Suppressor macrophage treated with lipopolysaccharide for 4 hours (primary cell): ENCODE measurements at places on chromosomes 12 and 14.

DNA sequence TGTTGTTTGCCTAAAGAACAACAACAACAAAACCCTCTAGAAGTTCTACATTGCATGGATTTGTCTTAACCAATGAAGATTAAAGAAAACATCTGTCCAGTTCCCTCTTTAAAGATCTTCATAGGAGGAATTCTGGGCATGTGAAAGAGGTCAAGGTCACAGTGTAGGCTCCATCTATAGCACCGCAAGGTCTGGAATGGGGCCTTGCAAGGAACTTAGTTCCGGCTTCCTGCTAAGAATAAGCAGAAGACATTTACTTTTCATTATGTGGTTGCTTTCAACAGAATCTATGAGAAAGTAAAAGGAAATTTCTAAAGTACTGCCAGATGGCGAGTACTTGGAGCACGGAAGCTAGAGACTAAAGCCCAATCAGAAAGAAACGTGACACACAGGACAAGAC, 57.2 kb upstream of the GNPNAT1 start:
- no peak for DNase-seq

- DNase-seq, result no peak
Measured at GRCh38 chr12:32083489-32083888, 23.2 kb upstream of the BICD1 start.

- DNase-seq, result peak; percentile 66
Measured at GRCh38 chr12:53051058-53051880, 1.4 kb downstream of the TNS2 start.

DNA sequence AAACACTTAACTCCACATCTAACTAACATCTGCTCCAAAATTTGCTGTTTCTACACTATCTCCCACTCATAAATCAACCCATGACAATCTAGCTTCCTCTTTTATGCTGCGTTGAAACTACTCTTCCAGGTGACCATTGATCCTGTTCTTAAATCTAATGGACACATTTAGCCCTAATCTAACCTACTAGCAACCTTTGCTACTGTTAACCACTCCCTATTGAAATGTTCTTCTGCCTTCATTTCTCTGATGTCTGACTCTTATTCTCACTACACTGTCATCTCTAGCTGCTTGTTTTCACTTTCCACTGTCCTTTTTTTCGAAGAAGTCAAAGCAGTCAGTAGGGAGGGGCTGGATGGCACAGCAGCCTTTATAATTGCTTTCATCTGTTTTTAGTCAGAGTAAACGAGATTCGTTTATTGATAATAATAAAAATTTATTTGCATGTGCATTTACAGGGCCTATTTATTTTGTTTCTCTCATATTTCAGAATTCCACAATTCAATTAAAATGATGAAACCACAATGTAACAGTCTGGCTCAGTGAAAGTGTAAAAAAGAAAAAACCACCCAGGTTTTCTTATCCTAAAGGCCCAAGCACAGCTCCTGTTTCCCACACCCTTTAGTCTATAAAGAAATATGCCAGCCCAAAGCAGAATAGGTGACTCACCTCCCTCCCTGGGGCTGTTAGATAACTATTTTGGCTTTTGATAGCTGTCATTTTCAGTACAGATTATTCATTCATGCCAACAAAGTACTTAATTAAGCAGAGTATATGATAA, 44.9 kb downstream of the ATP2B1 start:
- peak; percentile 13 for DNase-seq

GRCh38 chr14:89415159-89415558, 1.9 kb downstream of the FOXN3 start:
- DNase-seq, result no peak

DNA sequence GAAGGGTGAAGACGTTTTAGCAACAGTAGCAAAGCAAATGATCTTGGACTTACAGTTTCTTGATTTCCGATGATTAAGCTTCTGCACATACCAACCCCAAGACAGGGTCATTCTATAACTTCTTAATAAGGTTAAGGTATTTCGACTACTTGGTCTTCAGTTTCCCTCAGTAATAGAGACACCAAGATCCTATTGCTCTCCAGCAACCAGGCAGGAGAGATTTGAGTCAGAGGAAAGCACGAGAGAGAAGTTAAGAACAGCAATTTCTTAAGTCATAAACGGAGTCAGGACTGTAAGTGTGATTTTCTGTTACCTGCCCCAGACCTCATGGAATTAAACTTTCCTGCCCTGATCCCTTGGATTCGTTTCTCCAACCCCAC, 215.6 kb downstream of the TTC8 start:
- DNase-seq, result no peak

DNA sequence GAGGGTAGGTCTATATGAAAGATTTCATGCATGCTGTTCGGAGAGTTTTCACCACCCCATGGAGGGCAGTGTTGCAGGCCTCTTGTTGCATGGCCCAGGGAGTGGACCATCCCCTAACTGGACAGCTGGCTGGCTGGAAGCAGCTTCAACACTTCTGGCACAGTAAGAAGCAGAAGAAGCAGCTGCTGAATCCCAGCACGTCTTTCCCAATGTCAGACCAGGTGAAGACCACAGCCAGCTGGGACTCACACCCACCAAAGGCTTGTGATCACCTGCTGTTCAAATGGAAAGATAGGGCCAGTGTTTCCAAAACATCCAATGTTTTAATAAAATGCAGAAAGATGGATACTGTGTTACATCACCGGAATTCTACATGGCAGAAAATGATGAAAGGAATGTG, 1423.6 kb downstream of the AACS start:
- no peak for DNase-seq

DNA sequence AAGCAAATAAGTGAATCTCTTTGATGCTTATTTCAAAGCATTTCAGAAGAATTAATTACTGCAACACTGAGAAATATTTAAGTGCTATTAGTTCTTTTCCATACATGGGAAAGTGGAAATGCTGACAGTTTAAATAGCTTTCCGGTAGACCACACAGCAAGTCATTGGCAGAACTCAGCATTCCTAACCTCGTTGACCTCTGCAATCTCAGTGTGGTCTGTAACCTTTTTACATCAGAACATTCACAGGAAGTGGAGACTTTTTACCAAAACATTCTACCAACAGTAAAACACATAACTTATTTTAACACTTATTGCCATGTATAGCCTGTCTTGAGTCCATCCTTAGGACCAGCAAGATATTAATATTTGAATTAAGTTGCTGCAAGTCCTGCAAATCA, 249.5 kb upstream of the DCN start:
- DNase-seq, result no peak

DNA sequence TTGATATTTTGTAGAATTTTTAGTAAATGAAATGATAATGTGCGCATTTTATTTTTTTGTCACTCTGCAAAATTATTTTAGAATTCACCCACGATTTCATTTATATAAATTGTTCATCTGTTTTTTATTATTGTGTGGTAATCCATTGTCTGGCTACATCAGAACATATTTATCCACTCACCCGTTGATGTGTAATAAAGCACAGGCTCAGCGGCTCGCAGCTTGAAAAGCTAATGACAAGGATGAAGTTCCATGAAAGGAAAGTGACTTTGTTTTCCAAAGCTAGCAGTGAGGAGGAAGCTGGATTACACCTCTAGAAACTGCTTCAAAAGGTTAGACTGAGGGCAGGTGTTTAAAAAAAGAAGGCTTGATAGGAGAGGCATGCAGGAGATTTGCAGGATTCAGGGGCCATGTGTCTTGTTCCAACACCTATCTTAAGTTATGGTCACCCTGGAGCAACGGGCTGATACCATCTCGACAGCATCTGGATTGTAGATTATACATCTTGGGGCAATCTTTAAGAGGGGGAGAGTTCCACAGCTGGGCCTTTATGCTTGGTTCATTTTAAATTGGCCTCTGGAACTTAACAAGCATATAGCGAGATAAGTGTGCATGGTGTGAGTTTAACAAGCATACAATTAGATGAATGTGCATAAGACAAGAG, 194.1 kb downstream of the TMTC3 start:
- DNase-seq, result no peak

DNA sequence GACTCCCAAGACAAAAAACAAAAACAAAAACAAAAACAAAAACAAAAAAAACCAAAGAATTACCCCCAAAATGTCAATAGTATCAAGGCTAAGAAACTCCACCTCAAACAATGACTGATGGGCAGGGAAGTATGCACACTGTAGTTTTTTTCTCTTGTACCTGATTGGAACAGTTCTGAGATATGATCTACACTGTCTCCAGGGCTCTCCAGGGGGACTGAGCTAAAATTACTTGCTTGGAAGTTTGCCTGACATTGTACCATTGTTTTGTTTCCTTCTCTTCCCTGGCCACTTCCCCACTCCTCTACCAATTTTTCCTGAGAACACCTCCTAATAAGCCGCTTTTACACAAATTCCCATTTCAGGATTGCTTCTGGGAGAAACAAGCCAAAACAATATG, 22.3 kb upstream of the CATSPERB start:
- no peak for DNase-seq

DNA sequence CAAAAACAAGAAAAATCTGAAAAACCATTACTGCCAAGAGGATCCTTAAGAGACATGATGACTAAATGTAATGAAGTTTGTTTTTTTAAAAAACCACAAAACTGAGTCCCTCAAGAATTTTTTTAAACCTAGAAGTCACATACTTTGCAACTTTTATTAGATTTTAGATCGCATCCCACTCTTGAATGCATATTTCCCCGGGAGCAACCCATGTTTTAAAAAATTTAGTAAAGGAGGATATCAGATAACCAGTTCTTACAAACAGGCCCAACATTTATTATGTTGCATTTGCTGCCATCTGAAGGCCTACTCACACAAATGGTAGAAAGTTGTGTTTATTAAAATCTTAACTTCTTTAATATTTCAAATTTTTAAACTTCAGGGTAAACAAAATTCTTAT, 44.3 kb upstream of the CCT2 start:
- DNase-seq, result no peak

DNA sequence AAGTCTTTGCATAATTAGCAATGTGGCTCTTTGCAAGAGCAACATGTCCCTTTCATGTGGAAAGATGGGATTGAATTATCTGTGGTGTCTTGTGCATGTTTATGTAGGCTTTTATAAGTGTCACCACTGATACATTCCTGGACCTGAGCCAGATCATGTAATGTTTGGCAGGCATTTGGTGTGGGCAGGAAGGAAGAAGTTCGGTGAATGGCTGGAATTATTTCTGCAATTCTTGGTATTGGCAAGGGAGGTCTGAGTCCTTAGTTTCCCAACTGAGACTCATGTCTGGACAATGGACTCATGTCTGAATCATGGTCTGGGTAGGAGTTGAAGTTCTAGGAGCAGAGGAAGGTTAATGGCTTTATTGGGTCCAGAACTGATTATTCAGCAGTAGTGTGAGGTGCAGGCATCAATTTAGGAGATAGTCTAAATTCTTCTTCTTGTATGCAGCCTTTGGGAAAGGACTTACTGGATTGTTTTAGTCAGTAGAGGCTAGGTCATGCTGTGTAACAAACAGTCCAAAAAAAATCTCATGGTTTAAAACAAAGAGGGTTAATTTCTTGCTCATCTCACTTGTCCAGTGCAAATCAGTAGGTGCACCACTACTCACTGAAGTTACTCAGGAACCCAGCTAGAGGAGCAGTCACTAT, 186.5 kb upstream of the LHX5 start:
- DNase-seq, result no peak

DNA sequence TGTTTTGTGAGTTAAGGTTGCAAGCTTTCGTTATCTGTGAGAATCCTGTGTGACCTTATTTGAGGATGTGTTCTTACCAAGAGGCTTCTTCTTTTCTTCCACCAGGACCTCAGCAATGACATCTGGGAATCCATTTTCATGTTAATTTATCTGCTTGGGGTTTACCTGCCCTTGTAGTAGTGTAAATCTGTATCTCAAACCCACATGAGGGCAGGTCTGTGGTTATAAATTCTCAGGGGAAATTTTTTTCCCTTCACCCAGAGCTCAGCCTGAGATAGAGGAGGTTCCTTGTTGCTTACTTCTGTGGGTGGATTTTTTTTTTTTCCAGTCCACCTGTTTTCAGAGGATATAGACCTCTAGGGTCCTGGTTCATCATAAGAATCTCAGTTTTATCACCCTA, 70.8 kb downstream of the AKAP6 start:
- DNase-seq, result no peak

DNA sequence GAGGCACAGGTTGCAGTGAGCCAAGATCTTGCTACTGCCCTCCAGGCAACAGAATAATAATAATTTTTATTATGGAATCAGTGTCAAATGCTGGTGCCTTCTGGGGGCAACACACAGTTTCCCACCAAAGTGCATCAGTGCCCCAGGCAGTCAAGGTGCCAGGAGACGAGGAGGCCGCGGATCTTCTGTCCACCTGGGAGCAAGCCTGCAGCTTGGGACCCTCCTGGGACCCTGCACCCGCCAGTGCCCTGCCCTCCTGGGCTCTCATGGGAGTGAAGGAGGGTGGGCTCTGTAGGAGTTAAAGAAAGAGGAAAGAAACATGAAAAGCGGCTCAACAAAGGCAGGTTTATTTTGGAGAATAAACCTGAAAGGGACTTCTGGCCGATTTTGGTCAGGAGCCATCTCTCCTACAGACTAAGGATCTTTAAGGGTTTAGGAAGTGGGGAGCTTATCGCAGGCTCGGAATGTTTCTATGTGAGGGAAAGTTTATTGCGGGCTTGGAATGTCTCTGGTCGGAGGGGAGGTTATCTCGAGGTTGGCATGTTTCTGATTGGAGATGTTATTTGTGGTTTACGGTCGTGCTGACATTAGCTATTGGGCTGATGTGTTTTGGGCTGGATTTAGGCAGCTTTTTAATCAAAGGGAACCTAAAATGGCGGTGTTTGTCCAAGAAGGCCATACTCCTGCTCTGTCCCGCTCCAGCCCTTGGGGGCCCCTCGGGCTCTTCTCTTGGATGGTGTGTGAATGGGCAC, 1.1 kb upstream of the ASPG start:
- no peak for DNase-seq

GRCh38 chr12:63495974-63496373, 172.3 kb downstream of the DPY19L2 start:
- DNase-seq, result no peak

- DNase-seq, result no peak
Measured at GRCh38 chr12:87116780-87117179, 860.6 kb upstream of the MGAT4C start.

DNA sequence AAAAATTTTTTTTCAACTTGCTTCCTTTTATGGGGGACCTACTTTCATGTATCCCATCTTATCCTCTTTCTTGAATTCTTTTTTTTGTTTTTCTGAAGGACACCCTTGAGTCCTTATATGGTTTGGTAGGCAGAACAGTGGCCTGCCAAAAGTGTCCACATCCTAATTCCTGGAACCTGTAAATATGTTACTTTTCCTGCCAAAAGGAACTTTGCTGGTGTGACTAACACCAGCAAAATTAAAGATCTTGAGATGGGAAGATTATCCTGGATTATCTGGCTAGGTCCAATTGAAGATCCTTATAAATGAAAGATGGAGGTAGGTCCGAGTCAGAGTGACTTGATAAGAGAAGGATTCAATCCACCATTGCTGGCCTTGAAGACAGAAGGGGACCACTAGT, 5.3 kb downstream of the NUBPL start:
- no peak for DNase-seq

- no peak for DNase-seq
Measured at GRCh38 chr12:45409966-45410365, 194.1 kb downstream of the ANO6 start.

DNA sequence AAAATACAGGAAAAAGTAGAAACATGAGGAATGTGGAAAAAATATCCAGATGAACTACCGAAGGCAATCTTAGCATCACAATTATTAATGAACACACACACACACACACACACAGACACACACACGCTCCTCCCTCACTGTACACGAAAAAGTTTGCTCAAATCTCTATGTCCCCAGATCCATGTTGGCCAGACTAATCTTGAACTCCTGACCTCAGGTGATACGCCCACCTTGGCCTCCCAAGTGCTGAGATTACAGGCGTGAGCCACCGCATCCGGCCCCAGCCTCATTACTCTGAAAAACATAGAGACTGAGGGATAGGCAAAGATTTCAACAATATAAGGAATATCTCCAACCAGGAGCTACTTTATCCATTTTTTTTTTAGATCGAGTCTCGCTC, 17.2 kb downstream of the PITPNM2 start:
- DNase-seq, result no peak
